ENCODE measurements at places on chromosomes 11 and 22. TPM values are rescaled to one million over a fixed set of nuclear protein-coding genes. Genes with fewer than 3 reads are reported as not detected.

OR51M1 gene
- total RNA-seq, result not detected

CTTN gene
- 412 TPM for total RNA-seq

ANAPC15 gene
- 19.0 TPM for total RNA-seq

FAM111A gene
- total RNA-seq, result 18.3 TPM

HORMAD2 gene
- total RNA-seq, result not detected

LGR4 gene
- total RNA-seq, result 12.3 TPM

MEI1 gene
- total RNA-seq, result 0.13 TPM

ISX gene
- total RNA-seq, result not detected

TTC36 gene
- total RNA-seq, result not detected

PRDX5 gene
- 769 TPM for total RNA-seq

KIRREL3 gene
- not detected for total RNA-seq

KRTAP5-8 gene
- total RNA-seq, result not detected

ARHGAP8 gene
- total RNA-seq, result 15.0 TPM

ANGPTL5 gene
- total RNA-seq, result not detected

- DNase-seq, result no peak
Observed at GRCh38 chr11:35237351-35237750, 98.4 kb downstream of the CD44 start.

- no peak for DNase-seq
Observed at GRCh38 chr11:33941637-33942160, 49.8 kb upstream of the LMO2 start.

GRCh38 chr22:20904980-20905355 is 12.2 kb upstream of the CRKL start:
- no peak for DNase-seq

DNA sequence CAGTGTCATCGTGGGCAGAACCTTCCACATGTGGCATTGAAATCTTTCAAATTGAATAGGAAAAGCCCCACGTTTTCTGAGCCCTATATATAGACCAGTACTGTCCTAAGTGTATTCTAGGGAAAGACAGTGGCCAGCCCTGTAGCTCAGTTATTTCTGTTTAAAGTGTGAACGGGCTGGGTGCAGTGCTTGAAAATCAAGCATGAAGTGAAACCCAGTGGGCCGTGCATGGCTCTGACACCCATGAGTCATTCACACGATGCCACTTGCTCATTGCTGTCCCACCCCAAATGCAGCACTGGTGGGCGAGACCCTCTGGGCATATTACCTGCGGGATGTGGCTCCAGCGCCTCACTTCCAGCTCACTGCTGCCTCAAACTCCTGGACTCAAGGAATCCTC is 29.8 kb upstream of the CCDC188 start:
- DNase-seq, result no peak

GRCh38 chr11:100964435-100964834 is 165.2 kb downstream of the PGR start:
- DNase-seq, result no peak

DNA sequence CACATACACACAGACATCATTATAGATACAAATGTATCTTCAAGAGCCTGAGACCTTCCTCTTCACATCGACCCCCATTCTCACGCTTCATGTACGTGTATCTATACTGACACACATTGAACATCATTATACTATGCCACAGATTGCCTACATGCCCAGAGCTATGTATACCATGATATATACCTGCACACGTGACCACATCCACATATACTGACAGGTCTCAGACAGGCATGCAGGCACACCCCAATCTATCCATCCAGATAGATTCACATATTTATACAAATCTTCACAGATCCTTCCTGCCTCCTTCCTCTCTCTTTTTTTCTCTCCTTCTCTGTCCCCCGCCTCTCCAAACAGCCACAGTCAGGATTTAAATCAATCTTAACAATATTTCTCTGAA is 140.1 kb downstream of the CEP164 start:
- DNase-seq, result no peak

DNA sequence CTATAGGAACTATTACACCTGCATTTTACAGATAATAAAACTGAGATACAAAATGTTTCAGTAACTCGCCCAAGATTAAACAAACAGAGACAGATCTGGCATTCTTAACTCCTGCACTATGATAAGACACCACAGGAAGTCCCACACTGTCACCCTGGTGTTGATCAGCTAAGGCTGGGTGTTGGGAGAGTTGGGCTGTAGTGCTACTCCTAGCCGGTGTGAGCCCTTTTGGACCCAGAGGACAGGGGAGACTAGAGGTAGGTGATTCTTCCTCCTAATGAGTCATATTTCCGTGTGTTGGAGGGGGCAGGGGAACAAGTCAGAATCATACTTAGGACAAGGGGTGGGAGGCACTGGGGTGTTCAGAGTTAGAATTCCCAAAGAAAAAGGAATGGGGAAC is 353.2 kb upstream of the TENM4 start:
- peak; percentile 15 for DNase-seq

DNA sequence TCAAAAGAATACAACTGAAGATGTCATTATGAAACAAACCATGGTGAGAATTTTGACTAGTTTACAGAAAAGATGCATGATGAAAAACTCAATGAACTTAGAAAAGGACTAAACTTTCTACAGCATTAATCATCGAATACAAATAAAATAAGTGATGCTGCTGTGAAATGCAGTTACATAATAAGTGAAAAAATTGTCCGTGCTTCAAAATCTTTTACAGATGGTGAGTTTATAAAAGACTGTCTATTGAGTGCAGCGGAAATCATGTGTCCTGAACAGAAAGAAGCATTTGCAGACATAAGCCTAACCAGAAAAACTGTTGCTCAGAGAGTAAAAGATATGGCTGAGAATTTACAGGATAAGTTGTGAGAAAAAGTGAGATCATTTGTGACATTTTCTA is 33.8 kb downstream of the NEAT1 start:
- no peak for DNase-seq

GRCh38 chr22:19289475-19290161 is 1.9 kb downstream of the CLTCL1 start:
- peak; percentile 74 for DNase-seq

DNA sequence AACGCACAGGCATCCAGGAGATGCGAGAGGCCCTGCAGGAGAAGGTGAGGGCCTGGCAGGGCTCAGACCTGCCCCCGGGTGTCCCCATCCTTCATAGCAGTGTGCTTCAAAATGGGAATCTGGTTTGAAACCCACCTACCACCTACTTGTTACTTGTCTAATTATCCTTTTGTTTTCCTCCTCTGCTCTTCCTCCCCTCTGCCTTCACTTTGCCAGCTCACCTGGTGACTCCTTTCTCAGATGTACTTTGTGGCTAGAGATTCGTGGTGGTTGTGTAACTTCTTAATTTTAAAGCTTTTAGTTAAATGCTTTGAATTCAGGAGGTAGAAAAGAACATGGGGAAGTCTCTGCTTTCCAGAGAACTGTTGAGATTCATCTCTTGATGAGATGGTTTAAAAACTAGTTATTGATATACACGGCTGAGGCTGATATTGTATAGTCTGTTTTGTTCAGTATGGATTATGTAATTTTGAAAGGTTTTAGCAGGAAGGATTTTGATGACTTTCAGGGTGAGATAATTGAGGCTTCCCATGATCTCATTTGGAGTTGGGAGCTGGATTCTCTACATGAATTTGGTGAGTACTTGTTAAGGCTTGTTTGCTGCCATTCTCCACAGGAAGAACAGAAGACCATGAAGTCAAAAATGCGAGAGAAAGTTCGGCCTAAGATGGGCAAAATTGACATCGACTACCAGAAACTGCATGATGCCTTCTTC is 8.0 kb downstream of the SF3B2 start:
- peak; percentile 57 for DNase-seq

- peak; percentile 69 for DNase-seq
Observed at GRCh38 chr22:43707648-43708047, 104.5 kb downstream of the EFCAB6 start.

- DNase-seq, result peak; percentile 28
Observed at GRCh38 chr11:106077609-106078455, at the start of gene AASDHPPT. AASDHPPT (plus strand) TSS chr11:106077662; CDS start chr11:106077711, 49 bp downstream.

DNA sequence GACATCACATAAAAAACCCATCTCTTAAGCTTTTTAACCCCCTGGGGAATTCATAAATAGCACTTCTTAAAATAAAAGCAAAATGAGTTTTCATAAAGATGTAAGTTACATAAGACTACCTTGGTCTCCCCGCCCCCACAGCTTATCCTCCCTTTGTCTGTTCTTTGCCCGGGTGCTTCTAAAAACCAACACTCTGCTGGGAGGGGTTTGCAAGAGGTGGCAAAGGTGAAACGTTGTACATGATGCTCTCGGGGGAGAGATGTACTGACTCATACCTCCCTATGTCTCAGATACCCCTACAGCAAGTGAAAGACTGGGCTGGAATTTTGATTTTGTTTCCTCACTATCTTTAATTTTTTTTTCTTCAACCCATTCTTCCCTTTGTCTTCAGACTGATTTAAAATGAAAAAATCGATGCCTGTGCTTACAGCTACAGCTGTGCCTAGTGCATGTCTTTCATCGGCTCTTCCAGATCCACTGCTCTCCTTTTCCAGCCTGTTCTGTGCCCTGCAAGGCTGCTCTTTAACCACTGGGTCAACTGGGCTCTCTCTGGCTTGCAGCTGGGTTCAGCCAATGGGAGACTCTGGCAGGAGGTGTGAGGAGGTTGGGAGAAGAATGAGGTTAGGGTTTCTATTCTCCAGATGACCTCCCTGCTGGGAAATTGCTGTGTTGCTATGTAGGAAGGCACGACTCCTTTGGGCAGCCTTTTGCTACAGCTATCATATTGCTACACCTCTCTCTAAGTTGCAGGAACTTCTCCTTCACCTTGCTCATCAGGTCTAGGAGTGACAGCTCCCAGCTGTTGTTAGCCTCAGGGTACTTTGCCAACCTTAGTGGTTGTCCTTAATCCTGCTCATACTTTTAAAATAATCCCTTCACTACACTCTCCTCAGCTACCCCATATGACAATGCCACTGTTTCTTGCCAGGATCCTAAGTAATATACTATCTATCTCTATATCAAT is 266.5 kb downstream of the TENM4 start:
- DNase-seq, result no peak

- no peak for DNase-seq
Observed at GRCh38 chr11:2149460-2149859, 10.3 kb upstream of the IGF2 start.

DNA sequence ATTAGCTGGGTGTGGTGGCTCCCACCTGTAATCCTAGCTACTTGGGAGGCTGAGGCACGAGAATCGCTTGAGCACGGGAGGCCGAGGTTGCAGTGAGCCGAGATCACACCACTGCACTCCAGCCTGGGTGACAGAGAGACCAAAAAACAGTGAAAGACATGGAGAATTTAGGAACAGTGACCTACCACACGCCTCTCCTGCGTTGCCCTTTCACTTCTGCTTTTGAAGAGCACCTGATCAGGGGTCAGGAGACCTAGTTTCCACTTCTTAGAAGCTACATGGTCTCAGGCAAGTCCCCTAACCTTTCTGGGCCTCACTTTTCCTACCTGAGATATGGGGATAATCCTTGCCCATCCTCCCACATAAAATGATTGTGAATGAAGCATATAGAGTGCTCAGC is 12.2 kb downstream of the SLC35C1 start:
- no peak for DNase-seq

GRCh38 chr11:86930957-86931547 is 24.1 kb downstream of the FZD4 start:
- no peak for DNase-seq

DNA sequence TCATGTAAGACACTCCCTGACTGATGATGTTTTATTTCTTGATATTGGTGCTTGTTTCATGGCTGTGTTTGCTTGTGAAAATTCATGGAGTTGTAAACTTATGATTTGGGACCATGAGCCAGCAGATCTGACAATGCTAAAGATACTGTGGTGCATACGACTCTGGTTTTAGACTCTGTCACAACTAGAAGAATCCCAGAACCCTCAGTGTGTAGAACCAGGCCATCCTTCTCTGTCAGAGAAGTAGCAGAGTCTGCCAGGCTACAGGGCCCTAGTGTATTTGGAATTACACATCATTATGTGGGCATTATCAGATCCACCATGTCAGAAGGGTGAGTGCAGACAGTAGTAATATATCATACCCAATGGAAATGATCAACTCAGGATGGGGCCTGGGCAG is 209.8 kb upstream of the POU2AF2 start:
- no peak for DNase-seq

DNA sequence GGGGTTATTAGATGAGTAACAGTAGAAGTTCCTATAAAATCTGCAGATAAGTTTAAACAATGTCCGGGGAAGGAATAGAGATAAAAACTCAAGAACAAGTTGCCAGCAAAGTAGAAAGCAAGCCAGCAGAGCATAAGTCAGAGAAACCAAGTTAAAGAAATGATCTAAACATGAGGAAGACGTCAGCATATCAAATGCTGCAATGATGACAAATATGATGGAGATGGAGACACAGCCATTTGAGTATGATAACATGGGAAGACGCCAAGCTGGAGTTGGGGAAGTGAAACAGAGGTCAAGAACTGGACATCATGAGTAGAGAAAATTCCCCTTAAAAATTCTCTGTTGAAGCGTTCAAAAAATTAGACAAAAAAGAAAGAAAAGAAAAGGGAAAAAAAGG is 571.5 kb downstream of the CNTN5 start:
- no peak for DNase-seq

GRCh38 chr11:77557553-77557952 is 32.2 kb upstream of the AQP11 start:
- peak; percentile 10 for DNase-seq

- DNase-seq, result peak; percentile 48
Observed at GRCh38 chr22:42443240-42444076, 11.3 kb upstream of the NFAM1 start.

- no peak for DNase-seq
Observed at GRCh38 chr11:125154378-125155099, 10.0 kb upstream of the PKNOX2 start.

DNA sequence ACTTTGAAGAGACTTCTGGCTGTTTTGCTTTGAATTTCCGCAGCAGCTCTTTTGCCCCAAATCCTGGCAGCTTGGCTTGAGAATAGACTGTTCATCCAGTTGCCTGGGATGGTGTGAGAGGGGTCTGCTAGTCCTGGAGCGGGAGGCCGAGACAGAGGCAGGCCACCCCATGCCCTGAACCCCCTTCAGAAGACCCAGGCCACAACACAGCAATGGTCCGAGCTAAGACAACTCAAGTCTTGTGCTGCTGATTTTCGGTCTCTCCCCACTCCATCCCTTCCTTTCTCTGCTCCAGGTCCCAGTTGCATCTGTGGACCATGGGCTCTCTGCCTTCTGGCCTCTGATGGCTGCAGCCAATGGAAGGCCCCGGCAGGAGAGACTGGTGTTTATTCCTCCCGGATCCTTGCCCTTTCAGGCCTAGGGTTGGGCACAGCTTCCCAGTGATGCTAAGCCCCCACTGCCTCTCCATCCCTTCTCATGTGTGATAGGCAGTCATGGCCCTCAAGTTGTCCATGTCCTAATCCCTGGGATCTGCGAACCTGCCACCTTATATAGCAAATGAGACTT is 31.9 kb upstream of the TP53I11 start:
- no peak for DNase-seq

GRCh38 chr11:108983636-108984420 is 319.0 kb downstream of the DDX10 start:
- no peak for DNase-seq

GRCh38 chr11:23540101-23540561 is 679.9 kb upstream of the CCDC179 start:
- peak; percentile 68 for DNase-seq

DNA sequence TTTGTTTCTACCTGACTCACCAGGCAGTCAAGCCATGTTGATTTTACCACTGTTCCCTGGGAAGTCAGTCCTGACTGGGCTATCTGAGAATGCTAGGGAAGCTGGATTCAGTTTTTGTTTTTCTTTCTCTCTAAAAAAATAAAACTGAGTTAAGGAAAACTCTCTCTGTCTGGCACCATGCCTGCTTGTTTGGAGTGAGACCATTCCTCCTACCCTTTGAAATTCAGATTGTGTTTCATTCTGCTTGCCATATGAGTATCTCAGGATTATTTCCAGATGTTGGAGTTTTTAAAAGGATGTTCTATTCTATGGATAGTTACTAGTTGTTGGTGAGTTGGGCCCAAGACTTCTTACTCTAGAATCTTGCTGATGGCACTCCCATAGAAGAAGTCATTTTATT is 1917.0 kb downstream of the LRRC4C start:
- no peak for DNase-seq

All from bronchial epithelial cell (primary cell).